ENCODE measurements at places on chromosomes 7 and 10.

DNA sequence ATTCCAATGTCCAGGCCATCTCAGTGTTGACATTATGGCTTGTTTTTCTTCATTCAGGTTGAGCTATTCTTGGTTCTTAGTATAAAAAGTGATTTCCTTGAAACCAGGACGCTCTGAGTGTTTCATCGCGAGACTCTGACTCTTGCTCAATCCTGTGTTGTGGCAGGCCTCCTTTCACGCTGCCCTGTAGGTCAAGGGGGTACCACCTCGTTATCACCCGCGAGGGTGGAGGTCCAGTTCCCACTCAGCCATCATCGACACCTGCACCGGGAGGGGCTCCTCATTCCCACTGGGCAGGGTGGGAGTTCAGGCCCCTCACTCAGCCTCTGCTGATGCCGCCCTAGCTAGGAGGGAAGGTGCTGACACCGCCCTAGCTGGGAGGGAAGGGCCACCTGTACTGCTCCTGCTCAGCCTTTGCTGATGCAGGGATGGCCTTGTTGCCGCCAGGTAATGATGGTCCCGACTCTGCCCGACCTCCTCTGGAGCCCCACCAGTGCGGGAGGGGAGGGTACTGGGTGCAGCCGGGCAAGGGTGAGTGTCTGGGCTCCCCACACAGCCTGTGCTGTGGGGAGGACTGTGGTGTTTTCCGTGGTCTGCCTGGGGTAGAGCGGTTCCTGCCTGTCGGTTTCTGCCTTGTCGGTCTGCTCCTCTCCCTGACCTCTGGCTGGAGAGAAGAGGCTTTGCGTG, 16.4 kb downstream of the IQCE start:
- DNase-seq, result no peak

DNA sequence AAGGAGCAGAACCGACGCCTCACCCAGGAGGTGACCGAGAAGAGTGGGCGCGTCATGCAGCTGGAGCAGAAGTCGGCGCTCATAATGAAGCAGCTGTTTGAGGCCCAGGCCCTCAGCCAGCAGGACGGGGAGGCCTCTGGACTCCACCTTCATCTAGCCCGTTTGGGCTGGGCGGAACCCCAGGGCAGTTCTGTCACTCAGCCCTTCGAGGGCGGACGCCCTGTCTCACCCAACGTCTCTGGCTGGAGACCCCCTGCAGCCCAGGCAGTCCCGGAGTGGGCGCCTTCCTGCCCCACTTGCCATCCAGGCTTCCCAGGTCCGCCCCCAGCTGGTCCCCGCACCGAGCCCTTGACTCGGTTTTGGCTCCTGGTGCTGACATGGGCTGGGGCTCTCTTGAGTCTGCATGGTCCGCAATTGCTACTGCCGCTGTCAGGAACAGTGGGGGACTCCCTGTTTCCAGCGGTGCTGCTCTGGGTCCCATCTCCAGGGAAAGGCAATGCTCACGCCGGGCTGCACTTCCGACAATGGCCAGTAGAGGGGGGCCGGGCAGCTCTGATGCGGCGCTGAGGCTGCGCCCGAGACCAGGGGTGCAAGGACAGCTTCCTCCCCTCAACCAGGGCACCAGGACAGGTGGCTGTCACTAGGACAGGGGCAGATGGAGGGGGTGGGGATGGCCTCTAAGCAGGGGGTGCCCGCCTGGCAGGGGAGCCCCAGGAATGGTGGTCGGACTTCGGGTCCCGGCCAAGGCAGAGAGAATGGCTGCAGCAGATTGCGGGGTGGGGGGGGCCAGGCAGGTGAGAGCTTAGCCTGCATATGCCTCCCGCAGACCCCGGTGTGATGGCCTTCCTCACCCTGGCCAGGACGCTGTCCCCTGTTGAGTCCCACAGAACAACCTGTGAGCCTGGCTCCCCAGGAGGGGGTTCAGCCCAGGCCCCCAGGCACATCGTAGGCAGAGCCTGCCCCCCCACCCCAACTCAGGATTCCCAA, 71.2 kb upstream of the KCTD7 start:
- peak; percentile 35 for DNase-seq

DNA sequence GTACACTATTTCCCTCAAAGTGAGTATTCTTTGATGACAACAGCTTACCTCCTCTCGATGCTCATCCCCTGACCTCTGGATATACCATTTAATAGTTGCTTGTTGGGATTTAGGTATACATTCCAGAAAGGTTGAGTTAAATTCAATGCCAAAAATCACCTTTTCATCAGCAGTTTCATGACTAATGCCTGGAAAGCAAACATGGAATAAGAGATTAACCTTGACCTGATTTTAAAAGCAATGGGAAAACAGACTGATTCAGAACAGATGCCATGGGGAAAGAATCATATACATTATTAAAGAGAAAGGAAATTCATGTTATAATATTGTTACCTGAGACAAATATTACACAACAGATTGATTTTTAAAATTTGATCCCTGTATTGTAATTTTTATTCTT, 180.1 kb downstream of the SEMA3D start:
- no peak for DNase-seq

DNA sequence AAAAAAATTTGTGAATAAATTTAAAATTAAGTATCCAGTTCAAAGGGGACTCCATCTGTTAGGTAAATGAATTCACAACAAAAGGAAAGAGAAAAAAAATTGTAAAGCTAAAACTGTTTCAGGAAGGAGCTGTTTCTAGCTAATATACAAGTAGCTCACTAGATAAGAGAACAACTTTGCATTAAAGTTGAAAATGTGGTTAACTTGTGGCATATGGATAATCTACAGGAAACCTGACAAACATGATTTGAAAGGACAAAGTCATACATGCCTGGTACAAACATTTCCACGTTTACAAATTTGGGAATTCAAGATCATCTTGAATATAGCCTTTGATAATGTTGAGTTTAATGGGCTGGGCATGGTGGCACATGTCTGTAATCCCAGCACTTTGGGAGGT, 8.9 kb downstream of the NT5C3A start:
- DNase-seq, result no peak

GRCh38 chr7:4731803-4732202, 43.6 kb upstream of the AP5Z1 start:
- no peak for DNase-seq

DNA sequence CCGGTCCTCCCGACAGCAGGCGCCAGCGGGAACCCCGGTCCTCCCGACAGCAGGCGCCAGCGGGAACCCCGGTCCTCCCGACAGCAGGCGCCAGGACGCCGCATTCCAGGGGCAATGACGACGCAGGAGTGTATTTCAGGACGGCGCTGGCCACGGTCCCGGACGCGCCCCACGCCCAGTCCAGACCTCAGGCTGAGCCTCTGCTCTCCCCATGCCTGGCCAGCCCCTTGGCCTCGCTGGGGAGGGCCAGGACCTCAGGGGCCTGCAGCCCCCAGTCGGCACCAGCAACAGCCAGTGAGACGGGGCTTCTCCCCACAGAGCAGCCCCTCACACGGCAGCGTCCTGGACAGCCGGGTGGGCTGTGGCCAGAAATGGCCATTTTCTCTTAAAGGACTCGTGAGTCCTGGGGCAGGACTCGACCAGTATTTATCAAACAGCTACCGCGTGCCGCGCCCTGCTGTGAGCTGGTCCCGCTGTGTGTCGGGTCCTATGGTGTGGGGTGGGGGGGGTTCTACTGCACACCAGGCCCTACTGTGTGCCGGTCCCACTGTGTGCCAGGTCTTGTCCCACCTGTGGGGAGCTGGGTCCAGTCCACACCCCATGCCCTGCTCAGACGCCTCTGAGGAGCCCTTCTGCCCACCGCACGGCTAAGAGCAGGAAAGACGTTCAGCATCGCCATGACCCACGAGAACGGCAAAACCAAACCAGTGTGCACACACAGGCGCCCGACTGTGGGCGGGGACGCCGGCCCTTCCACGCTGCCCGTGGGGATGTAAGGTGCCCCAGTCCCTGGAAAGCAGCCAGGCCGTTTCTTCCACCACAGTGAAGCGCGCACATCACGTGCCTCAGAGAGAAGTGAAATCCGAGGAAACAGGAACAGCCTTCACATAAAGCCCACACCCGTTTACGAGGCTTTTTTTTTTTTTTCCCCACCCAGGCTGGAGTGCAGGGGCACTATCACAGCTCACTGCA, 33.3 kb downstream of the GET4 start:
- DNase-seq, result no peak

GRCh38 chr10:80110986-80111385, 21.5 kb upstream of the PLAC9 start:
- DNase-seq, result no peak

GRCh38 chr10:1366322-1366691, 310.1 kb downstream of the WDR37 start:
- no peak for DNase-seq

- DNase-seq, result no peak
Observed at GRCh38 chr7:104207348-104207730, 474 bp downstream of the ORC5 start.

DNA sequence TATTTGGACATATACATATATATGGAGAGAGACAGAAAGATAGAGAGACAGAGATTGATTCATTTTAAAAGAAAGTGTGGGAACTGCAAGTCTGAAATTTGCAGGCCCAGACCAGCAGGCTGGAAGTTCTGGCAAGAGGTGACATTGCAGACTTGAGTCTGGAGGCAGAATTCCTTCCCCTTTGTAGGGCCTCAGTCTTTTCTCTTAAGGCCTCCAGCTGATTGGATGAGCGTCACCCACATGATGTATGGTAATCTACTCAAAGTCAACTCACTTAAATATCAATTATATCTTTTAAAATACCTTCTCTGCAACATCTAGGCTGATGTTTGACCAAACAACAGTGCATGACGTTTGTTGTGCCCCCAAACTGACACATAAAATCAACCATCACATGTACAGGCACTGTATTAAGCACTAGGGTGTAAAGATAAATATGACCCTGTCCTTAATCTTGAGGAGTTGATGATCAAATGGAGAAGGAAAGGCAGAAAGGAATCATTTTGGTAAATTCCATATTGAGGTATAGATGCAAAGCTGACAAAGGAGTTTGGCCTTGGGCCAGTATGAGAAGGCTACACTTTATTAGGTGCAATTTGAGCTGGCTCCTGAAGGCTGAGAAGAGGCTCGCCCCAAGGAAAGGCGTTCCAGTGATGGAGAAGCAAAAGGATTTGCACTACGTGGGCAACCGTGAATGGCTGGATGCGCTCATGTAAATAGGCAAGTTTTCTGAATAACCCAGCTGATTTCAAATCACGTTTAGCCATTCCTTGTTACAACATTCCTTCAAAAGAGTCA, 52.6 kb downstream of the BPGM start:
- no peak for DNase-seq

GRCh38 chr10:4568731-4569130, 257.3 kb upstream of the AKR1E2 start:
- no peak for DNase-seq

GRCh38 chr7:44990109-44991023, 9.6 kb upstream of the CCM2 start:
- DNase-seq, result no peak

GRCh38 chr7:93148144-93148543, at the start of gene SAMD9L:
Gene SAMD9L (minus strand): TSS chr7:93148385. CDS start chr7:93135971, 12,414 bp downstream.
- no peak for DNase-seq

DNA sequence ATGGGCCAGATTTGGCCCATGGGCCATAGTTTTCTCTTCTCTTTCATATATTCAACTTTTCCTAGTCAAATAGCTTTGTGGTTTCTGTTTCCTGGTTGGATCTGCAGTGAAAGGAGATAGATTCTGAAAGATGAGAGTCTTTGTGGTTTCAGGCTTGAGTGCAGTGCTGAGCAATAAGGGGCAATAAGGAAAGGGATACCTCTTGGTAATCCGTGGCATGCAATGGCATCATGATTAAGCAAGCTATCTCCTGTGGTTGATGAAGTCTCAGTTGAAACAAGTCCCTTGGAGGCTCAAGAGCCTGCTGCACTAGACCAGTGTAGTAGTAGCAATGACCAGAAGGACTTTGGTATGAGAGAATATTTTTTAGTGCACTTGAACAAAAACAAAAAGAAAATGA, 187.7 kb upstream of the CNTNAP2 start:
- DNase-seq, result no peak

- no peak for DNase-seq
Observed at GRCh38 chr7:98881561-98882315, 3.4 kb downstream of the TRRAP start.

DNA sequence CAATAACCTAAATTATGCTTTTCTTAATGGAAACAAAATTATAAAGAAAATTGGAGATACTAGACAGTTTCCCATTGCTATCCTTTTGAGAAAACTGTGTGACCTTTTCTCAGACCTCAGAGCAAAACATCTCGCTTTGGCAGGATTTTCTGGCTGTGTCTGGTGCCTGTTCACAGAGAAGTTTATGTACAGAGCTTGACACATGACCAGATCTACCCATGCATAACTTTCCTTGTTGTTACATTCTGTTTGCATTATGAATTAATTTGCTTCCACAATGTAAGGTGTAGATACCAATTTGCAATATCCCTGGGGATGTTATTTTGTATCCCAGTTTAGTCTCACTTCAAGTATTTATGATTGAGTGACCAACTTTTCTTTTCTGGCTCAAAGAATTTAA, 565.0 kb downstream of the XPNPEP1 start:
- DNase-seq, result no peak

DNA sequence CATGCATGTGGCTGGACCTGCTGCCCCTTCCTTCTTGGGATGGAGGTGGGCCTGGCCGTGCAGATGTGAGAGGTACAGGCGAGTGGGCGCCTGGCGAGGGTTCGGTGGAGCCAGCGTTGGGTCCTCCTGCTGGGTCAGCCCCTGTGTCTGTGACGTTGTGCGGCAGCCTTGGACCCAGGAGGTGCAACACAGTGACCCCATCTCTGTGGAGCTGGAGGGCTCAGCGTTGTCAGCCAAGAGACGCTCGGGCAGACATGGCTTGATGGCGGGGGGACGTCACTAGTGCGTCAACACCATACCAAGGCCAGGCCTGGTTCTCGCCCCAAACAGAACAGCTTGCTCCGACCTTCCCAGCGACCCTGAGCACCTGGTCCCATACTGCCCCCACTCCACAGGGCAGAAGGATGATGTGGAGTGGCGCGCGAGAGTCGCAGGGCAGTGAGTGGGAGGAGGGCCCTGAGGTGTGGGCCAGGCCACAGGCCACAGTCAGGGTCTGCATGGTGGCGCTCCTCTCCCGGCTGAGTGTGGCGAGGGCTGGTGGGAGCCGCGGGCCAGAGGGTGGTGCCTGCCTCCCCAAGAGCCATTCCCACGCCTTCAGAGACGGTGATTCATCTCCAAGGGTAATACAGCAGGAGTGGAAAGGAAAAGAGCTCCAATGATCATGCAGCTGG, 184.4 kb downstream of the DNAJB6 start:
- no peak for DNase-seq

DNA sequence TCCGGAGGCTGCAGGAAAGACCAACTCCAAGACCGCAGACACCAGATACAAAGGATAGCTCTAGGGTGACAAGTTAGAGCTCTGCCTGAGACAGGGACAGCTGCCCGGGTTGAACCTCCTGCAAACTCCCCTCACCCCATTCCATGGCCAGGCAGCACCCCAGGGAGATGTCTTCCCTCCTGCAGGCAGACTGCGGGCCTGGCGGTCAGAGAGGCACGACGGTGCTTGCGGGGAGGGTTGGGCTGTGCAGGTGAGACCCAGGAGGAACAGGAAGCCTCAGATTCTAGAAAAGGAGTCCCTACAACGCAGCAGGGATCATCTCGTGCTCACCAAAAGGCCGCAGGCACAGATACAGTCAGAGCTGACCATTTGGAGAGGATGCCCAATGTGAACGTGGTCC, 34.6 kb downstream of the CARD11 start:
- DNase-seq, result no peak

Data from stimulated activated CD8-positive, alpha-beta memory T cell treated with anti-CD3 and anti-CD28 coated beads, Interleukin-7, amount 100 ng/mL, for 48 hours (primary cell).